ENCODE measurements at places on chromosomes 12 and 14.
A peak's percentile ranks its signal among the peaks of the same experiment; 100 is the strongest.

GRCh38 chr14:24834956-24835355 lies 201.0 kb upstream of the GZMB start:
- no peak for DNase-seq

GRCh38 chr12:43895580-43896206 lies 59.8 kb downstream of the TMEM117 start:
- DNase-seq: no peak

GRCh38 chr12:18071336-18071735 lies 18.7 kb downstream of the RERGL start:
- DNase-seq: no peak

DNA sequence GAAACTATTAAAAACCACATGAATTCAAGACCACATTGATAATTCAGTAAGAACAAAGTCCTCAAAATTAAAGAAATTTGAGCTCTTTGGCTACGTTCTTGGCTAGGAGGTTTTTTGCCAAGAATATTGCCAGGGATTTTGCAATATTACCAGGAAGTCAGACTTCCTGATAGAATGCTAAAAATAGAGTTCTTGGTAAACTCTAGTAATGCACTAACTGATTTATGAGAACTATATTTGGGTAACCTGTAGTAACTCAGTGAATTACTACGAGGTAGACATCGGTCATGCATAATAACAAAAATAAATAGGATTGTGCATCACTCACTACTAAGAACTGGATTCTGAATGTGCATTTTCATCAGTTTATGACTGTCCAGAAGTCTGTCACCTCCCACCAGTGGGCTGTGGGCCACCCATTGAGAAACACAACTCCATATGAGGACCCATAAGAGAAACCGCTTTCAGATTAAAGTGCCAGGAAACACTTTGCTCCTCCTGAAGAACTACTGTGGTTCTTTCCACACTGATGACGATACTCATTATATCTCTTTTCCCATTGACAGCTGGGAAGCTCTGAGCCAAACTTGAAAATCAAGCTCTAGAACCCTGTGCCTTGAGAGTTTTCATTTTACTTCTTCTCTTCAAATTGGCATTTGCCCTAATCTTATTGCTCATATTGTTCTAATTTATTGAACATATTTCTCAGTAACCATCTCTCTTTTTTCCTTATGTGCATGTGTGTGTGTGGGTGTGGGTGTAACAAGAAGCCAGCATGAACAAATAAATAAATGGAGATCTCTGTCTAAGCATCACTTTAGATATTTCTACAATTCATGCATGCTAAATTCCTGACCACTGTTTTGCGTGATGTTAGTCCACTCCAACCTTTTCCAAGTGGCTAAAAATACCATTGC lies 116.6 kb downstream of the BCL11B start:
- DNase-seq: no peak

GRCh38 chr12:94750864-94751263 lies 100.5 kb upstream of the TMCC3 start:
- no peak for DNase-seq

- no peak for DNase-seq
Measured at GRCh38 chr14:70315942-70316341, 43.5 kb downstream of the COX16 start.

GRCh38 chr12:129496226-129496625 lies 407.6 kb downstream of the TMEM132D start:
- DNase-seq: peak; percentile 28

DNA sequence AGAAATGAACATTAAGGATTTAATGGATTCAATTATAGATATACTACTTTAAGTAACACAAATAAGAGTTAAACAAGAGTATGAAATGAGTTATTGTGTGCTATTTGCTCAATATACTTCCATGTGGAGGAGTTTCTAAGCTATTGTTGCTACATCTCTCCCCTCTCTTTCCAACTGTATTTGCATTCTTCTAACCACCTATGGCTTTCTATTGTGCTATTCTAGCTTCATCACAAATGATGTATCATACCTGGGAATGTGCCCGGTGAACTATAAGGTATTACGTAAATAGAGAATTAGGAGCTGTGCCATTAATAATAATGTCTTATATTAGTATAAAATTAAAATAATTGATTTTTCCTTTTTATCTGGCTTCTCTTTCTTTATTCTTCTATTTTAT lies 87.1 kb upstream of the PLEKHG7 start:
- no peak for DNase-seq

DNA sequence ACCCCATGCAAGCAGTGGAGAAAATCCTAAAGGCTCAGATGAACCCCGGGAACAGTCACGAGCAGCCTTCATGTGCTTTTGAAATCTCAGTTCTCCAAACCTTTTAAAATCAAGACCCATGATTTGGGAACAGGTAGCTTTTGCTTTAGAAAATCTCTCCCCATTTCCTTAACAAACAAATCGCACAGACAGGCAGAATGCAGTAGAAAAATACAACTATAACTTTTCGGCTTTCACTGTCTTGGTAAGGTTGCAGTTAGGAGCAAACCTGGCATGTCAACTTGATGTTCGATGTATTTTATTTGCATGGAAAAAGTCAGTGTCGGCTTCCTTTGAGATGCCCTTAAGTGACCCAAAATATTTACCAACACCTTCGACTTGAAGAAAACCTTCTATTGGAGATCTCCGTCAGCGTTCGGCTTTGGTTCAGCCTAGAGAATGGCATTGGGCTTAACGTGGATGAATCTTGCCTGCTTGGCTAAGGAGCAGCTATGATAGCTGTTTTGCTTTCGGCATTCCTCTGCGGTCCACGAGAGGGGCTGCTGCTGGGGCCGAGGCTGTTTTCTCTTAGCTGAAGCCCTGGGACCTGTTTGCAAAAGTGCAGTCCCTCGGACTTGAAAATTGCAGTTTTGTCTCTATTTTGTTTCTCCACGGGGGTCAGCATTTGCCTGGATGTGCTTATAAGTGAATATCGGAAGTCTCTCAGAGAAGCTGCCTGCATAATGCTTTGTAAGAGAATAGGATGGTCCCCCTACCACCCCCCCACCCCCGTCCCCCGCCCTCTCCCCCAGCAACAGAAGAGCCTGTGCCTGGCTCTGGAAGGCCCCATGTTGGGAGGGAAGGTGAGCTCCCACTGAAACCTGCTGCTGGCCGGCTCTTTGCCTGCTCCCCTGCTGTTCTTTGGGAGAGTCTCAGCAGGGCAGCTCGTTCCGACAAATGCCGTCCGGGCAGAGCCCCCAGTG lies 122.8 kb downstream of the AACS start:
- no peak for DNase-seq

DNA sequence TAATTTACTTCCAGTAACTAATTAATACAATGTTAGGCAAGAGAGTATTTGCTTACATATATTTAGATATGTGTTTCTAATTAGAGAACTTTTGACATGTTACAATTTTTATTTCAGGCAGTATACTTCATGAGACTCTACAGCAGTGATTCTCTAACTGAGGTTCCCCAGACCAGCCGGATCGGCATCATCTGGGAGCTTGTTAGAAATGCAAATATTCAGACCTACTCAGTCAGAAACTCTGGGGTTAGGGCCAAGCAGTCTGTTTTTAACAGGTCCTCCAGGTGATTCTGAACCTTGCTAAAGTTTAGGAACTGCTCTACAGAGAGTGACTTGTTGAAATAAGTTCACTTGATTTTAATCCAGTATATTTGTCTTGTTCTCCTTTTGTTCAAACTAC lies 46.5 kb downstream of the ARID2 start:
- no peak for DNase-seq

DNA sequence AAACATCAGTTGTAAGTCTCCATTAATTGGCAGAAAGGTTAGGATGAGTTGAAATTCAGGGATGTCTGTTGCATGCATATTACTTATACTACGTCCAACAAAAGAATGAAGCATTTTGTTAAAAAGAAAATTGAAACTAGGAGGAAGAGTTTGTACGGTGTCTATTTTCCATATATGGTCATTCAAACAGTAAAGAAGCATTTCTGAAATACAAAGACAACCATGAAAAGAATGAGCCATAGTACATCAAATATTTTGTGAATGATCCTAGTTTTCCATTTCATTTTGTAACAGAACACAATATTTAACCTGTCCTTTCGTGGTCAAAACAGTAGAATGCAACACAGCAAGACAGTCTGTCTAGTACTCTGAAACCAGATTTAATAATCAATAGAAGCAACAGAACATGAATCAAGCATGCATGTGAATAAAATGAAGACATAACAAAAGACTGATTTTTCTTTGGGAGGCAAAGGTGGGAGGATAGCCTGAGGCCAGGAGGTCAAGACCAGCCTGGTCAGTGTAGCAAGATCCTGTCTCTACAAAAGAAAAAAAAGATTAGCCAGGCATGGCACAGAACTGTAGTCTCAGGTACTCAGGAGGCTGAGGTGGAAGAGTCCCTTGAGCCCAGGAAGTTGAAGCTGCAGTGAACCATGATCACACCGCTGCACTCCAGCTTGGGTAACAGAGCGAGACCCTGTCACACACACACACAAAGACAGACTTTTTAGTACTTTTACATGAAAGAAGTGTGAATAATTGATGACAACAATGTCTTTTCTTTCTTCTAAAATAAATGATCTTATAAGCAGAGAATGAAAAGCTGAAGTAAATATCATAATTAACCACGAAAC lies 156.0 kb downstream of the LRIG3 start:
- DNase-seq: no peak

DNA sequence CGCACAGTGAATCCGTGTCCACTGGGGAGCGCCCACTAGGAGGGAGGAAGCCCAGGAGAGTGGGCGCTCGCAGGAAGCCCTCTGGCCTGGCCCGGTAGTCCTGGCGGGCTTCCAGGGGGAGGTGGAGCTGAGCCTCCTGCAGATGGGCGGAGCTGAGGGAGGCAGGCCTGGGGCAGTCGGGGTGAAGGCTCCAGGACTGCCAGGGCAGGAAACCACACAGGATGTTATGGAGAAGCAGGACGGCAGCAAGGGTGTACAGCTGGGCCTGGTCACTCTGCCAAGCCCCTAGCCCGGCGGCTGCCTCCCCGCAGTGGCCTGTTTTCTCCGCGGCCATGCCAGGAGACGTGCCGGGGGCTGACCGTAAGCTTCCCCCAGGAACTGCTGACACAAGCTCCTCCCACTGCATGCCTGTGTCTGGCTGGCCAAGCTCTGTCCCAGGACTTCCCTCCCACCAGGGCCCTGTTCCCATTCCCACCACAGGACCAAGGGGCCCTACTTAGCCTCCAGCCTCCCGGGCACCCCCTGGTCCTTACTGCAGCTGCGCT lies 143.4 kb upstream of the C14orf180 start:
- DNase-seq: no peak

GRCh38 chr12:70254225-70254624 lies 11.0 kb downstream of the CNOT2 start:
- no peak for DNase-seq

DNA sequence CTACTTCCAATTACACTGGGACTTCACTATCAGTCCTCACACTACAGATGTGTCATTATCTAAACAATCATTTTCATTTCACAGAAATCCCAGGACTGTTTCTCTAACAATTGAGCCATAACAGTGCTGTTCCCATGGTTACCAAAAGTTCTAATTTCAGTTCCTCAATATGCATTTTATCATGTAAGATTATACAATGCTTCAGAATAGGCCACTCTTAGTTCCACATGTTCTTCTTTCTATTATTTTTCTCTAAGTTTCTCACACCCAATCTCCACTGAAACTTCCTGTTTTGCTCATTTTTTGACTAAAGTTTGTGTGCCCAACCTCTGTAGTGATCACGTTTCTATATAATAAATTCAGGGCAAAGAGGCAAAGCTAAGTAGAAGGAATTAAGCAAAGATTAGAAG lies 185.8 kb downstream of the DUSP6 start:
- DNase-seq: no peak

DNA sequence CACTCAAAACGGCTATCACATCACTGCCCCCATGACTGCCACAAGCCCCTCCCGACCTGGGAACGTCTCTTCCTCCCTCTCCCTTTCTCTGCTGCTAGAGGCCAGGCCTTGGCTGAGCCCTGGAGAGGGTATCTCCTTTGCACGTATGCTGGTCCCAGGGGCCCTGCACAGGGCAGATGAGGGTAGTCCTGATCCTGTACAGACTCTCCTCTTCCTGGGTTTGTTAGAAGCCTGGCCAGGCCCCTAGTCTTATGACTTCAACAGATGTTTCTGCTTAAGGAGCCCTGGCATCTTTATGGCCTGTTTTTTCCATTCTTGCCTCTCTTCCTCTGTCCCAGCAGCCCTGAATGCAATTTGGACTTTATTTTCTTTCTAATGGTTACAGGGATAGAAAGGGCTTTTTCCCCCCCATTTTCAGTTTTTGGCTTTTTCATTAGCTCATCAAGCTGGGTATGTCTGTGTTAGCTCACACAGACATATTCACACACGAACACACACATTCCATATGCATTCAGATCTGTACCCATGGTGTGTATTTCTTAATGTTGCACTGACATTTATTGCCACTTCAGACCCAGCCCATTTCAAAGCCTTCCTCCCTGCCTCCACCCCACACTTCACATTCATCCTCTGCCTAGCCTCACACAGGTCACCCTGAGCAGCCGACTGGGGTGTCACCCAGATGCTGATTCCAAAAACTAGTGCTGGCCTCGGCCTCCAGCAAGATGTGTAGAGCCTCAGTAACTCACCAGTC lies 203.2 kb downstream of the ZFP36L1 start:
- DNase-seq: no peak

DNA sequence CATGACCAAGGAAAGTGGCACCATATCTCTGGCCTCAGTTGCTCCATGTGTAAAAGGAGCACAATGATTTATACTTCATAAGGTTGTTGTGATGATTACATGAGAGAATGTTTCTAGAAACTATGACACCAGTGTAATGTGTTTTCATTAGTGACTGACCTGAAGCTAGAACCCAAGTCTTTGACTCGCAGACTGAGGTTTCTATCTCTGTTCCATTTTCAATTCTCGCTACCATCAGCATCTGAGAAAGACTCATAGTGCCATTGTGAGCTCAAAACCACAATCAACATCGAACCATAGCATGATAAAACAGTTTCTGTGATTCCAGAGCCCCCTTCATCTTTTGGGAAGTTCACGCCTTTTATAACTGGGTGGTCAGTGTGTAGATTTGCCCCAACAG lies 53.8 kb downstream of the STAB2 start:
- no peak for DNase-seq

DNA sequence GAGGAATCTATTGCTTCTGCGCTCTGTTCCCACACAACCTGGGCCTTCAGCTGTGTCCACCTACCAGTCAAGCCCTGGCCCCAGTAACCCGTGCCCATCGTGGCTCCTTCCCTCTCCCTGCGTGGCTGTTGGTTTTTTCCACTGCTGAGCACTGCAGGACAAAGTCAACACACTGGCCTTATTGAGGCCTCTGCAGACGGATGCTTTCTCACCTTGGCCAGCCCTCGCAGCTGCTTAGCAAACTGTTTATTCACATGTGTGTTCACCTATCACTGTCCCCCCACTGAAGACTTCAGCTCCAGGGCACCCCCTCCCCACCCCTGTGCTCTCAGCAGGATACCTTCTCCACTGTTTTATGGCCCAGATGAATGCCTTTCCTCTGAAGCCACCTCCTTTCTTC lies 12.8 kb upstream of the GPX2 start:
- DNase-seq: no peak
